ENCODE measurements at places on chromosomes 6 and 20.

DNA sequence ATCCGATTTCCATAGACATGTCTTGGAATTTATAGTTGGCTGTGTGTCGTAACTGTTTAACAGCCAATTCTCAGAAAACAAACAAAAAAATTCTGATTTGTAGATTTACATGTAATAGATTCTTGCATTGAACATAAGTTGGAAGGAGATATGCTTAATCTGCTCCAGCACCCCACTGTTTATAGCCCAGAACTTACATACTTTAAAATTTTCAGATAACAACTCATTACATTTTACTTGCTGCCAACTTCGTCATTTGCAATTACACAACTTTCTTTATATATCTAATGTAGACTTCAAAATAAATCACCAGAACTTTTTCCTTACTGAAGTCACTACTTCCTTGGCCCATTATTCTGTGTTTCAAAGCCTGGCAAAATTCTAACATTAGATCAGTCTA lies 472.3 kb upstream of the EYS start:
- DNase-seq: no peak

DNA sequence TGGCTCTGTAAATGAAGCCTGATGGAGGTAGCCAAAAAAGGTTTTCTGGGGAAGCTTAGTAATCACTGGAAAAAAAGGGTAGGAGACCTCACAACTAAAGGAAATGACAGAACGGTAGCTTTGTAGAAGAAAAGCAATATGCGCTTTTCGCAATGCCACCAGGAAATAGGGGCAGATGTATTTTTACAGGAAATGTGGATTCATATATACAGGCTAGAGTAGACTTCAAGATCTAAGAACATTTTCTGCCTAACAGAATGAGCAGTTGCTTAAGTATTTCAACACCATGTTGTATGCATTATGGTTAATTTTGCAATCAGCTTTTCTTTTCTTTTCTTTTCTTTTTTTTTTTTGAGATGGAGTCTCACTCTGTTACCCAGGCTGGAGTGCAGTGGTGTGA lies 219.6 kb downstream of the CD83 start:
- no peak for DNase-seq

DNA sequence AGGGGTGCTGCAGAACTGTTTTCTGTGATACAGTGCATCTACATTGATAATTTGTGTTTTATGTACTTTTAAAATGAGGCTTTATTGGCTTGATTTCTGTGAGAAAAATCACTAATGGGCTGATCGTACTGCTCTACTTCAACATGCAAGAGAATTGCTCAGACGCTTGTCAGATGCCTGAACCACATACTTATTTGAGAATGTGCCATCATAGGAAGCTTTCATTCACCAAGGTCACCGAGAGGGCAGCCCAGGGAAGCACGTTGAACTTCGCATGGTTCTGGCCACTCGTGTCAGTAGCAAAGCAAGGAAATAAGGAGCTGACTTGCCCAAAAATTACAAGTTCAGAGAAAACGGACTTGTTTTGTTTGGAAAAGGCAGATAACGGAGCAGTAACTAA lies 168.5 kb upstream of the AKAP12 start:
- DNase-seq: no peak

GRCh38 chr20:13855613-13856012 lies 70.8 kb downstream of the NDUFAF5 start:
- DNase-seq: no peak

DNA sequence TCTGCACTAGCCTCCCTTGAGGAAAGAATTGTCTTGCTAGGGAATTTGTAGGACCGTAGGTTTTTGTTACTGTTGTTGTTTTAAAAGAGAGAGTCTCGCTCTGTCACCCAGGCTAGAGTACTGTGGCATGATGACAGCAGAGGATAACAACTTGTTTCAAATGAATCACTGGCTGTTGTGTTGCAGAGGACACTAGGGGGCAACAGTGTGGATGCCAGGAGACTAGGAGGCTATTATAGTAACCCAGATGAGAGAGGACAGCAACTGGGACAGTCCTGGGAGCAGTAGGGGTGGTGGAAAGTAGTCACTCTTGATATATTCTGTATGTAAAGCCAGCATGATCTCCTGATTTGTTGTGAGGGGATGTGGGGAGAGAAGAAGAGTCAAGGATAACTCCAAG lies 41.8 kb upstream of the LAMA4 start:
- no peak for DNase-seq

DNA sequence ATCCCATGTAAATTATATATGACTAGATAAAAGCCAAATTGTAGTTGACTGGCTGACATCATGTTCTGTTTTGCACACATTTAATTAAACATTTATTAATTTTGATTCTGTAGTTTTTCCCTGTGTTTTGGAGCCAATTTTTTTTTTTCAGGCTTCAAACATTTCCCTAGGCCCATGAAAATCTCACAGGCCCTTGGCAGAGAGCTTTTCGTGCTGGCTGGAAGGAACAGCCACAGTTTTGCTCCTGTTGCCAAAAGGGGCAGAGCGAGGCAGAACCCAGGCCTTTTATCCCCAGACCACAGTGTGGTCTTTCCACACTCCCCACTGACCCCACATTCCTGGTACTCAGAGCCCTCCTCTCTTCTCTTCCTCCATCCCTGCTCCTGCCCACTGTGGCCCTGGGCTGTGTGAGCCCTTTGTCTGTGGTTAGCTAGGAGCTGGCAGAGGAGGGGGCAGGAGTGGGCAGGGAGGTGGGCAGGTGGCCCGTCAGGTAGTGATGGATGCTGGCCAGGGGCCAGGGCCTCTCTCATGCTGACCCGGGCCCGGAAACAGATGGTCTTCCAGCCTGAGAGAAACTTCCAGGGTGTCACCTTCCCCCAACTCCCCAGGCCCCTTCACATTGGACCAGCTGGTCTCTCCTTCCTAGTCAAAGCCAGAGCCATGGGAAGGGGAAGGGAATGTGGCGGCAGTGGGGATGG lies 19.4 kb upstream of the CCM2L start:
- no peak for DNase-seq

DNA sequence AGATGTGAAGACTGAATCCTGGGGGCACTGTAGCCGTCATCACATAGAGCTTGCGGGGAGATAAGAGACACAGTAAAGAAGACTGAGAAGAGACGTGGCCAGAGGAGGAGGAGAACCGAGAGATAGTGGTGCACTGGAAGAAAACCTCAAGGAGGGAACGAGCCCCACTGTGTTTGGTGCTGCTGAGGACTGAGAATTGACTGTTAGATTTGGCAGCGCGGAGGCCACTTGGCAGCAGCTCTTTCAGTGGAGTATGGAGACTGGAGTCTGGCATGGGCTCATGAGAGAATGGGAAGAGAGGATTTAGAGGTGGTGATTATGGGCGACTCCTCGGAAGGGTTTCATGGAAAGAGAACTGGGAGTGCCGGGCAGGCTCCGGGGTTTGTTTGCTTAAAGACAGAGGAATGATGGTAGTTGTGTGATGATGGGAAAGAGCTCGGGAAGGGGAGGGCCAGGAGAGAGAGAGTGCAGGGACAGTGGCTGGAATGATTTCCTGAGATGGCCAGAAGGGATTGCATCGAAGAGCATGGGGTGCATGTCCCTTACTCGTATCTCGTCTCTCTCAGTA lies 18.0 kb downstream of the CDYL start:
- DNase-seq: no peak

GRCh38 chr6:135994857-135995544 lies 143.5 kb downstream of the PDE7B start:
- DNase-seq: no peak

DNA sequence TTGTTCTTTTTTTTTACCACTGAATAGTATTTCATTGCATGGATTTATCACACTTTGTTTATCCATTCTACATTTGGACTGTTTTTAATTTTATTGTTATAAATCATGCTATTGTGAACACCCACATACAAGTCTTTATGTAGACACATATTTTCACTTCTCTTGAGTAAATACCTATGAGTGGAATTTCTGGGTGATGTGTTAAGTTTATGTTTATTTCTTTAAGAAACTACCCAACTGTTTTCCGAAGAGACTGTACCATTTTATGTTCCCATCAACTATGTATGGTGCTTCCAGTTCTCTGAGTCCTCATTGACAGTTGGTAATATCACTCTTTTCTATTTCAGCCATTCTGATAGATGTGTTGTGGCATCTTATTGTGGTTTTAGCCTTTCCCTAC lies 54.0 kb downstream of the RIN2 start:
- DNase-seq: no peak

- DNase-seq: no peak
Measured at GRCh38 chr6:62775427-62776022, 435.7 kb upstream of the FKBP1C start.

DNA sequence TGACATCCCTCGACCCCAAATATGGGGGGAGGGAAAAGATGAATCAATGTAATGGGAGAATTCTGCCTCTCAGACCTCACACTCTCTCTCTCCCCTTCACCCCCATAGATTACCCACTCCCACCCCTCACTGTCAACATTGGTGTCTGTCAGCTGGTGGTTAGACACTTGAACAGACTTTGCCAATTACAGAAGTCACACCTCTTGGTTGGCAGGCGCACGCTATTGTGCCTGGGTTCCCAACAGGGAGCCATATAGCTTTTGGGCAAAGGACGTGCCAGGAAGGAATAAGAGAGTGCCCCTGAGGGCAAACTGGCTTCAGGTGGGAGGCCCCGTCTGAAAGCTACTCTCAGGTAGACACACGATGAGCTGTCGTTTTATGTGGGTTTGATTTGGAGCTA lies 54.1 kb upstream of the FYN start:
- DNase-seq: no peak

DNA sequence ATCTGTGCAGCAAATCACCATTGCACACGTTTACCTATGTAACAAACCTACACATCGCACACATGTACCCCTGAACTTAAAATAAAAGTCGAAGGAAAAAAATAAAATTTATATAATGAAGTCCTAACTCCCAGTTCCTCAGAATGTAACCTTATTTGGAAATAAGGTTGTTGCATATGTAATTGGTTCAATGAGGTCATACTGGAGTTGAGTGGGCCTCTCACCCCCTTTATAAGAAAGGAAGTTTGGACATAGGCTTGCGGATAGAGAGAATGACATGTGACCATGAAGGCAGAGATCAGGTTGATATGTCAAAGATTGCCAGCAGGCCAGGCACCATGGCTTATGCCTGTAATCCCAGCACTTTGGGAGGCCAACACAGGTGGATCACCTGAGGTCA lies 16.1 kb upstream of the ZBTB22 start:
- DNase-seq: no peak

DNA sequence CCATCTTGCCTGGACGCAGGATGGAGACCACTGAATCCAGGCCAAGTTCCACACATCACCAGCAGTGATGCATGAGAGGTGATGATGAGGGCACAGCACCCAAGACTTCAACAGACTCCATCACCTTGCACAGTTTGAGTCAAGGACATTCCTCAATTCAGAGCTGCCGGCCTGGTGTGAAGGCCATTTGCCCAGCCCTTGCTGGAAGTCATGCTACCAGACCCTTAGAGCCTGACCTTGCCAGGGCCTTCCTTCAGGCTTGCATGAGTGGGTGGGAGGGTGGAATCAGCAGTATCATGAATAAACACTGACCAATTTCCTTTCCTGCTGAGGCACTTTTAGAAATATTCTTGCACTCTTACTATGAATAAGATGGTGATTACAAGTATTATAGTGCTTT lies 130.2 kb upstream of the SSTR4 start:
- DNase-seq: no peak

- DNase-seq: no peak
Measured at GRCh38 chr20:50085481-50086365, 27.2 kb downstream of the UBE2V1 start.

DNA sequence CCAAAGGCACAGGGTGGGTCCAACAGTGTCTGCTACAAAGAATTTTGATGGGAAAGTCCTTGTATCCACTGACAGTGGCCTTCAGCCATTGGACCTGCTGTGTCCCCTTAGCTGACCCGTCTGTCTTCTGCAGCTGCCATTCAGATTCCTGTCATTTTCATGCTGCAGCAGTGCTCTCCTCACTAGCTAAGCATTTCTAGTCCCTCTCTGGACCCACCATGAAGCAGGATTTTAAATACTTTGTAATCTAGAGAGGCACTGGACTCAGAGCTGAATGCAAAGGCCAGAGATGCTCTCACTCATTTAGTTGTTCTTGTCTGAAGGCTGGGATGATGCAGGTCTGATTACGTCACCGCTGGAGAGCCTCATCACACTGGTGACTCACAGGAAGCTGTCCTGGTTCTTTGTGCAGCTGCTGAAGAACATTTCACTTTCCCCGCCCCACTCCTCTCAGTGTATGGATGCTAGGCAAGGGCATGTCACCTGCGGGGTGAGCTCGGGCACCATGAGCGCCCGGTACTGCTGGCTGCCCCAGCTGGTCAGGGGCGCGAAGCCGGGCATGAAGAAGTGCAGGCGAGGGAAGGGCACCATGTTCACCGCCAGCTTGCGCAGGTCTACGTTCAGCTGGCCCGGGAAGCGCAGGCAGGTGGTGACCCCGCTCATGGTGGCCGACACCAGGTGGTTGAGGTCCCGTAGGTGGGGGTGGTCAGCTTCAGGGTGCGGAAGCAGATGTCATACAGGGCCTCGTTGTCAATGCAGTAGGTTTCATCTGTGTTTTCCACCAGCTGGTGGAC lies 19.4 kb upstream of the TUBB2A start:
- no peak for DNase-seq

GRCh38 chr6:83151114-83151513 lies 42.0 kb downstream of the PGM3 start:
- DNase-seq: no peak

GRCh38 chr20:37905671-37906613 lies 3.0 kb downstream of the VSTM2L start:
- DNase-seq: no peak

GRCh38 chr6:13769655-13770053 lies 44.7 kb downstream of the MCUR1 start:
- no peak for DNase-seq

- no peak for DNase-seq
Measured at GRCh38 chr20:11499101-11499634, 418.5 kb upstream of the BTBD3 start.

DNA sequence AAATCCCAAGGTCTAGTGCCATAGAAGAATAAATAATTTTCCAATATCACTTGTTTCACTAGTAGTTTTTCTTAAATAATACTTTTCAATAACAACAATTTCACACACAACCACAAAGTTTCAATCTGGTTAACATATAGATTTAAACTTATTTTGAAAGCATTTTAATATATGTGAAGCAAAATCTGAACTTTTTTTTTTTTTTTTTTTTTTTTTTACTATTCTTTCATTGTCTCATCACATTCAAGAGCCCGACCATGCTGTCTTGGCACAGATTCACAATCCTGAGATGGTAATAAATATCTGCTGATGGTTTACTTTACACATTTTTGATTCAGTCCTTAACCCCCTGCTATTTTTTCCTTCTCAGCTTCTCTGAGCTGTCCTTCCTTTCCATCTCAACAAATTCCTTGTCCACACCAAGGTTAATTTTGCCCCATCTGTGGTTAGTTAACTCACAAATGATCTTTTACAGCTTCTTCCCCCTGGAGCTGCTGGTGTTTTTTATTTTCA lies 262.8 kb downstream of the TMEM242 start:
- no peak for DNase-seq

GRCh38 chr6:38027685-38028373 lies 208.3 kb downstream of the ZFAND3 start:
- DNase-seq: no peak

GRCh38 chr6:56692523-56693245 lies 50.0 kb upstream of the DST start:
- no peak for DNase-seq

- no peak for DNase-seq
Measured at GRCh38 chr6:116139917-116140316, 14.0 kb upstream of the COL10A1 start.

- DNase-seq: no peak
Measured at GRCh38 chr20:45835825-45836224, 2.2 kb downstream of the SNX21 start.

GRCh38 chr6:4466261-4466660 lies 309.9 kb upstream of the CDYL start:
- DNase-seq: peak; percentile 31

GRCh38 chr6:157097255-157097955 lies 225.9 kb downstream of the TMEM242 start:
- DNase-seq: no peak
